LoVo (cell line): ENCODE measurements at places on chromosomes 3 and 15.

DNA sequence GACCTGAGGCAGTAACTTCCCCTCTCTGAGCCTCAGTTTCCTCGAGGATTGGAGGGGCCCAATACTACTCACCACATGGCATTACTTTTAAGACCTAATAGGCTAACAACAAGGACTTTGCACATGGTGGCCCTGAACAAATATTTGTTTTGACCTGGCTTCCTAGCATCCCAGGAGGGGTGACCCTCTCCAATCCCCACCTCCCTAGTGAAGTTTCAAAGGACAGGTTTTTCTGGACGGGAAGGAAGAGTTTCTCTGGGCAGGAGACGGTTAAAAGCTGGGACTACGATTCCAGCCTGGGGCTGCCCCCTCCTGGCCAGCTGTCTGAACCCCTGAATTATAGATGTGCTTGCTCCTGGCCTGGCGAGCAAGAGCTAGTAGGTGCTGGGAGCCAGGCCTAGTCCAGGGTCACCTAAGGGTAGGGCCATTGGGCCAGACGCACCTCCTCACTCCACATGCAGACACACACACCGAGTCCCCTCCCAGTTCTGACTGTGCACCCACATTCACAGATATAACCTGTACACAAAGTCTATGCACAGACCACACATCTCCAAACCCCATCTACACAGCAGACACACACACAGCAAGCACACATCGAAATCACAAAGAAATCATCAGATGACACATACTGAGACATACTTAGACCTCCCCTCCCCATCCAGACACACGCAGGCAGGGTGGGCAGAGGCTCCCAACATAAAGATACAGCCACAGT, 2.7 kb upstream of the ISL2 start:
- DNase-seq = no peak

GRCh38 chr3:66121318-66121717, 82.6 kb upstream of the MAGI1 start:
- no peak for DNase-seq

DNA sequence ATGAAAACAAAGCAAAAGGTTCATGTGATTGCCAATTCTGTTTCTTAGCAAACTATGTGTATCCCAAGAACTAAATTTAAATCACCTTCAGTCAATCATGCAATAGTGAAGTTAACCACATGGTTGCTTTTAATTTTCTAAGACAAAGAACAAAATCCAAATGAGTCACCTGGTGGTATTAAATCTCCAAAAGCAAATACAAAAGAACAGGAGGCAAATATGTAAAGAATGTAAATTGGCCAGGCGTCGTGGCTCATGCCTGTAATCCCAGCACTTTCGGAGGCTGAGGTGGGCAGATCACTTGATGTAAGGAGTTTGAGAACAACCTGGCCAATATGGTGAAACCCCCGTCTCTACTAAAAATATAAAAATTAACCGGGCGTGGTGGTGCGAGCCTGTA, 54.2 kb upstream of the PIK3R4 start:
- DNase-seq = no peak

DNA sequence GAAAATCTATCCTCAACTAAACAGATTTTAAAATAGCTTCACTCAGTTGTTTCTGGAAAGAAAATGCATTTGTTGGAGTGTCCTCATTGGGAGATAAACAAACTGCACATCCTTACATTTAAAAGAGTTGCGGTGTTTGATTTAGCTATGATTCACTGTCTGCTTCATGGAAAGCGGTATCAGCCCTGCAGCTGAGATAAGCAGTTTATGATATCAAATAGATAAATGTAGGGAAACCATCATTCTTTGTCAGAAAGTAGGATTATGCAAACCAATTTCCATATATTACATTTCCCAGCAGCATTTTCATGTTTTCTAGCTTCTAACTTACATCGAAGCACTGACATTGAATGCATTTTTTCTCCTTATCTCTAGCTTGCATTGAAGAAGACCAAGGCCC, 698.9 kb downstream of the DIPK2A start:
- DNase-seq = no peak

GRCh38 chr15:62071711-62072308, 5.0 kb downstream of the C2CD4A start:
- peak; percentile 61 for DNase-seq

DNA sequence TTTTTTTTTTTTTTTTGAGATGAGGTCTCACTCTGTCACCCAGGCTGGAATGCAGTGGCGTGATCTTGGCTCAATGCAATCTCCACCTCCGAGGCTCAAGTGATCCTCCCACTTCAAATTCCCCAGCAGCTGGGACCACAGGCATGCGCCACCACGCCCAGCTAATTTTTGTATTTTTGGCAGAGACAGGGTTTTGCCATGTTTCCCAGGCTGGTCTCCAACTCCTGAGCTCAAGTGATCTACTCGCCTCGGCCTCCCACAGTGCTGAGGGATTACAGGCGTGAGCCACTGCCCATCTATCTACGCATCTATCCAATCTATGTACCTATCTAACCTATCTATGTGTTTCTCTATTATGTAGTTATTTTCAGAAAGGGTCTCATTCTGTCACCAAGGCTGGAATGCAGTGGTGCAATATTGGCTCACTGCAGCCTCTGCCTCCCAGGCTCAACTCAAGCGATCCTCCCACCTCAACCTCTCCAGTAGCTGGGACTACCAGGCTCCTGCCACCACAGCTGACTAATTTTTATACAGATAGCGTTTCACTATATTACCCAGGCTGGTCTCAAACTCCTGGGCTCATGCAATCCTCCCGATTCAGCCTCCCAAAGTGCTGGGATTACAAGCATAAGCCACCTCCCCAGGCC, 20.2 kb upstream of the GPX1 start:
- peak; percentile 18 for DNase-seq

- no peak for DNase-seq
Observed at GRCh38 chr3:184391266-184391665, 11.4 kb downstream of the CHRD start.

- DNase-seq = peak; percentile 90
Observed at GRCh38 chr15:92845126-92845508, 55.0 kb upstream of the CHD2 start.

- DNase-seq = no peak
Observed at GRCh38 chr3:106880206-106880605, 497.0 kb upstream of the CCDC54 start.

DNA sequence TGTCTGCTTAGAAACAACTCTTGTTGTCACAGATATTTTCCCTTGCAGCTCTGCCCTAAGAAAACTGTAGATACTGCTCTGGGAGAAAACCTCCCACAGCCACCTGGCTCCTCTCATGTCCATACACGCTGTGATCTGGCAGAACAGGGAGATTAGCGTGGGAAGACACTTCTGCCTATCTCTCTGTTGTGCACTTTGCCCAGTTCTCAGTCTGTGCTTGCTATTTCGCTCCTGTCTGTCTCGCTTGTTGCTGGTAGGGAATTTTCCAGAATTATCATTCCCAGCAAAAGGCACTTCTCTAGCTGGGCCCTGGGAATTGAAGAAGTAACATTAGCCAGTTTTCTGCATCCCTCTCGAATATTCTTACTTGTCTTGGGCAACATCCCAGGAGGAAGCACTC, 8.1 kb upstream of the GATM start:
- no peak for DNase-seq

- no peak for DNase-seq
Observed at GRCh38 chr15:33022629-33023028, 171.9 kb downstream of the FMN1 start.

DNA sequence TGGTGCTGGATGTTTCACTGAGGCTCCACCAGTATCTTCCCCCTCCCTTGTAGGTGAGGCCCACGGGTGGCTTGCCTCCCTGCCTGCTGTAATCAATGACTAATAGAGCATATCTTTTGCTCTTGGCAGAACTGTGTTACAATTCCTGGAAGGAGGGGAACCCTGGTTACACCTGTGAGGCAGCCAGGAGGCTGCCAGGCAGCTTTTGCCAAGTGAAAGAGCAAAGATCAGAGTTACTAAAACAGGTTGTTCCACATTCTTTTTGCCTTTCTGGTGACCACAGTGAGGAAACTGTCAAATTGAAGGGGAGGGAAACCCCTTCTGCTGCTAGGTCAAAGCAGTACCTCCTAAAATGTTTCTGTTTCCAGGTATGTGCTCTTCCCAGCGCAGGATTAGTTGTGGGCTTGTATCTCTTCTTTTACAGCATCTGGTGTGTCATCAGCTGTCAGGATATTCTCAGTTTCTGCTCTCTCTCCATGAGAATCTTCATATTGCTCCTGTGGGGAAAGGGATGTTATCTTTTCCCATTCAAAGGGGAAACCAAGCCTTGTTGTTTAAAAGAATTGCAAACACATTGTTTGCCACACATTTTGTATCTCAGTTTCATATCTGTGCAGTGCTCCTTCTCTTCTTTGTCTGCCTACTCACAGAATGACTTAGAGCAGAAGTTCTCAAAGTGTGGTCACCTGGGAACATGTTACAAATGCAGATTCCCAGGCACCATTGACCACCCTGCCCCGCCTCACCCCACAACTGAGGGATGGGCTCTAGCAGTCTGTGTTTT, 137.4 kb upstream of the UMPS start:
- DNase-seq = peak; percentile 85

DNA sequence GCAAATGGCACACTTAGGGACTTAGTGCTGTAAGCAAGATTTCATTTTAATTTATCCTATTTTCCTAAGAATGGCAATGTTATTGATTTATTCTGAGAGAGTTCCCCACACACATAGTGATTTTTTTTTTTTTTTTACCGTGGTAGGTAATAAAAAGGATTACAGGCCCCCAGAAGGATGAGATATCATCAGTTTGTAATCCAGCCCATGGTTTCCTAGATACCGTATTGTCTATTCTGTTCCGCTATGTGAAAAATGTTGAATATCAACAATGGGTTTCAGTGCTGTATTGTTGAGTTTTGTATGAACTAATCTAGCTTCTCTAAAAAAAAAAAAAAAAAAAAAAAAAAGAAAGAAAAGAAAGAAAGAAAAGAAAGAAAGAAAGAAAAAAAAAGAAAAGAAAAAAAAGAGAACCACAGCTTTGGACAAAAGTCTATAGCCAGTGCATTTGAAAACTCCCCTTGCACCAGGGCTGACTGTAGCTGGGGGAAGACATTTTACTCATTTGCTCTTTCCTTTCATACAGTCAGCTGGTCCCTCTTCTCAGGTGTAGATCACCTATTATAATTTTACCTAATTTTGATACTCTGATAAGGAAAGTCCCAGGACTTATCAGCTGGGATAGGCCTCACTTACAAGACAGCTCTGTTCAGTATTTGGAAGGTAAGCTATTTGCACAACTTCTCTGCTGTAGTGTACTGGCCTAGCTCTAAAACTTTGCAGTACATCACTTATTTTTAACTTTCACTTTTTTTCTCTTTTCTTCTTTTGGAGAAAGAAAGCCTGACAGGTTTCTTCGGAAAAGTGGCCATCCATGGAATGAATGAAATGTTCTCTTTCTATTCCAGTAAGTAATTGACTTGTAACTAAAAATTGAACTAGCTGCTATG, 101.4 kb upstream of the SOX2 start:
- DNase-seq = no peak

DNA sequence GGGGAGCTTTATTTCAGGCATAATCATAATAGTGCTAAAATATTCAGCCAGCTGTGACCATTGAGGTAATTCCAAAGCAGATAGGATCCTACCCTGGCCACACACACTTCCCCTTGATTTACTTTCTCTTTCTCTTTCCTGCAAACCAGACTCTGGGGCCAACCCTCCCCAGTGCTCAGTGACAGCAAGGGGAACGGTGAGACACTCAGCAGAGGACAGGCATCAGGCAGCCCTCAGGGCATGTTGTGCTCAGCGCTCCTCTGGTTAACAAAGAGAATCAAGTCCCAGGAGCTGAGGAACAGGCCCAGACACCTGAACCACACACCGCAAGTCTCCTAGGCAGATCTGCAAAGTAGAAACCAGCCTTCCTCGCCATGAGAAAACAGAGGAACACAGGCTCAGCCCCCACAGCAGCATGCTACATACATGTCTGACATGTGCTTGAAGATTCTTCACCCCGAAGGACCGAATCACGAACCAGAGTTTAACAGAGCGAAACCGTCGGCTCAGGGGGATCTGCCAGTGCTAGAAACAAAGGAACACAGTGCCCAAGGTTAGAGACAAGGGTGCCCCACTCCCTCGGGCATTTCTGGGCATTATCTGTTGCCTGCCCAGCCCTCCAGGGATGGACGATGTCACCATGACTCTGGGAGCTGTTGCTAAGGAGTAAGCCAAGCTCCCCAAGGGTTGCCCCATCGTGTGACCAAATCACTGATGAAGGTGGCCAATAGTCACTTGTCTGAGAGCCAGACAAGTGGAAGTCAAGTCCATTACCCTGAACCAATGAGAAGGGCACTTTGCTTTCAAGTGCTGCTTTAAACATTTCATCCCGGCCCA, 17.5 kb downstream of the HDC start:
- DNase-seq = no peak
